ENCODE measurements at places on chromosomes 6 and 20.

- no peak for DNase-seq
Observed at GRCh38 chr6:166336847-166337246, 5.5 kb downstream of the SFT2D1 start.

DNA sequence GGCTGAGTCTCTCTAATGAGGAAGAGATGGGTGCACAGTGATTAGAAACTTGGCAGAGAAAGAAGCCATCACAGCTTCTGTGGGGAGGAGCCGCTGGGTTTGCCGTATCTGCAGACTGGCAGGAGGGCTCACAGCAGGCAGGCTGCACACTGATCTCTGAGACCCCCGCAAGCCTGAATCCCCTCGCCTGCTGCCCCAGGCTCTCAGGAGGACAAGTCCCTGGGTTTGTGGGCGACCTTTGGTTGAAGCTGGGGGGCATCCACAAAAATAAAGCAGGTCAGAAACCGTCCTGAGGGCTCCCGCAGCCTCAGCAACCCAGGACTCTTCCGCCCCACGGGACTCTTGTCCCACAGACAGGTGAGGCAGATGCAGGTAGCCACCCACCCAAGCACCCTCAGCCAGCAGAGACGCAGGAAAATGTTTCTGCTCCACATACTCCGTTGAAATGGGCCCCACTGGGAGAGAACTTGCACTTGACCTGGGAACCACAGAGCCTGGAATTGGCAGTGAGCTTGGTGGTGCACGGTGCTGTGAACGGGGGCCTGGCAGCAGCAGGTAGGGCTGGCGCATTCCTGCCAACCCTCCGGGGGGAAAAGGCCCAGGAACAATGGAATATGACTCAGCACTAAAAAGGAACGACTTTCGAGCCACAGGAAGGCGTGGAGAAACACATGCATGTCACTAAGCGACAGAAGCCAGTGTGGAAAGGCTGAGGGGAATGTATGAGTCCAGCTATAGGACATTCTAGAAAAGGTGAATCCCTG lies 89.9 kb downstream of the YTHDF1 start:
- DNase-seq: no peak

- no peak for DNase-seq
Observed at GRCh38 chr6:15473174-15473573, 189.7 kb downstream of the DTNBP1 start.

DNA sequence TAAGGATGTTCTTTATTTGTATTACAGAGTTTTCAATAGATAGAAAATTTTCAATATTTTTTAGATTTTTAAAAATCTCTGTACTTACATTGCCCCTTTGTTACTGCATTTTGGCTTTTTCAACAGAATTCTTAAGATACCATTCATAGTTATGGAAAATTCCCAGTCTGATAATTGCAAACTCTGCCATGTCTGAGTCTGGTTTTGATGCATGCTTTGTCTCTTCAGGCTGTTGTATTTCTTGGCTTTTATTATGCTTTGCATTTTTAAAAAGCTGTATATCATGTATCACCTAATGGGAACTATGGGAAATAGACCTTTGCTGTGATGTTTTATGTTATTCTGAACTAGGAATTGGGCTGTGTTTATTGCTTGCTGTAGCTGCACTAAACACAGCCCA lies 898.9 kb upstream of the ADGRB3 start:
- DNase-seq: no peak

DNA sequence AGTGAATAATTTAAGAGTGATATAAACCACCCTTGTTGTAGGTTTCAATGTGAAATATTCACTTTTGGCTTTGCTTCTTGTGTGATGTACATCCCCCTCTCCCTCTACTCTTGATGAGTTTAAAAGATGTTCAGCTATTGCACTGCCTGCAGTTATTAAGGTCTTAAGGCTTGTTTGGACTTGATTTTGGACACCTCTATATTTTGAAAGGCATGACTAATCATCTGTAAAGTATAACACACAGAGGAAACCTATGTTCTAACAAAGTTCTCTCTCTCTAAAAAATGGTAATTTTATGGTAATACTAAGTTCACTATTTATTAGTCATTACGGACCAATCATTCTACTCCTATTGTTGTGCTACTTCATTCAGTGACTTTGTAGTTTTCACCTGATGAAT lies 1719.9 kb downstream of the GRIK2 start:
- DNase-seq: no peak

Data from GM23248 (cell line).